Uterus (tissue), 4 donors: ENCODE measurements at places on chromosomes 4 and X. TPM values are rescaled to one million over a fixed set of nuclear protein-coding genes. Genes with fewer than 3 reads are reported as not detected.

GAGE12F gene
- total RNA-seq: not detected

FAM133A gene
- total RNA-seq: not detected

CT45A10 gene
- not detected for total RNA-seq

GABRE gene
- 54.2 TPM for total RNA-seq
